Stimulated activated CD4-positive, alpha-beta T cell treated with anti-CD3 and anti-CD28 coated beads, Interleukin-12 subunit alpha, Interleukin-12 subunit beta, amount 100 ng/mL, for 48 hours (primary cell): ENCODE measurements at places on chromosomes 6 and 20.

- no peak for DNase-seq
These were observed 36.1 kb downstream of the SERAC1 start for GRCh38 chr6:158131926-158132325.

DNA sequence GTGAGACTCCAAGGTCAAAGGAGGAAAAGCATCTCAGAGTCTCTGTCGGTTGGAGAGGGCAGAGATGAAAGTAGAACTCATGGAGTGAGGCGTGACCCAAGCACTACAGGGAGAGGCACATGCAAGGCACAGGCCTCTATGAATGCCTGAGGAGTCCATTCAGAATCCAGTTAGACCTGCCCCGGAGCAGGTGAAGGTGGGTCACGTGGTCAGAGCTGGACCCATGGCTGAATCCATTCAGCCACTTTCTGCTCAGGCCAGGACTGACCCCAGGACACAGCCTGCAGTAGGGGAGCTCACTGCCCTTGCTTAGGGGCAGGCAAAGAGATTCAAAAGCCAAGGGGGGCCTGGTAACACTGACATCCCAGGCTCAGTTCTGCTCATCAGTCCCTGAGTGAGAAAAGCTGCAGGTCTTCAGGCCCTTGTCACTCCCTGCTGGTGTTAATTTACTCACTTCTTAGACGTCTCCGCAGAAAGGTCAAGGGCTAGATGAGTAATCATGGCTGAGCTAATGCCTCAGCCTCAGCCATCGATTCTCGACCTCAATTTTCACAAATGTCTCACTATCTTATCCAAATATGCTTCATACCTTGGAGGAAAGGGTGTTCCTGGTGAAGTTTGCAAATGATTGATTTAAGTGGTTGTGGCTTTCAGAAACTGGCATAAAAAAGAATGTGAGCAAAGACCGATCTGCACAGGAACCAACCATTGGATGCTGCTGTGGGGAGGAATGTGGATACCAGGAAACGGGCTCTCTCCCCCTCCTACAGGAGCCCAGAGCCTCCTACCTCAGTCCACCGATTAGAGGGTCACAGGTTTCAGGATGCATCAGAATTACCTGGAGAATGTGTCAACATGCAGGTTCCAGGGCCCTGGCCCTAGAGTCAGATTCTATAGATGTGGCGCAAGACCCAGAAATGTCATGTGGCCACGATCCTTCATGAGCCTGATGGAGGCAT is 584.4 kb downstream of the PTPRT start:
- no peak for DNase-seq

DNA sequence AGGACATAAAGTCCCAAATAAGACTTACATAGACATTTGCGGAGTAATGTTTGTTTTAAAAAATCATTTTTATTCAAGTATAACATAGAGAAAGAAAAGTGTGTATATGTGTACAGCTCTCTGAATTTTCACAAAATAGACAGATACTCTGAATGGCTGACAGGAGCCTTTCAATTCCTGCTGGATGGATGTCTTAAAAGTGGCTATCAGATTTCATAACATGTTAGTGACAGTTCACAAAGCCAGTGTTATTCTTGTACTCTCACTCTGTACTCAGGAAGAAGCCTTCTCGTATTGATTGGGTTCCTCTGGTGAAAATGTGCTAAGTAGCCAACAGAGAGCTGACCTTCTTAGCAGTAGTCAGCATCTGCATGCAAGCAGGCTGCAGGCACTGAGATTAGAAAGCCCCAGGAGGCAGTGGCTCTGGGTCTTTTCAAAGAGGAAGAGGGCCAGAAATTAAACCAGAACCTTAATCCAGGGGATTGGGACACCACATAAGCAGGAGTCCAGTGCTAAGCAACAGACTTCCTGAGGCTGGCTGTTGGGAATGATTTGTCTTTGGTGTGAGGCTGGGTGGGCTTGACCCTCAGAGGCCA is 19.7 kb downstream of the SLC17A4 start:
- DNase-seq = no peak

DNA sequence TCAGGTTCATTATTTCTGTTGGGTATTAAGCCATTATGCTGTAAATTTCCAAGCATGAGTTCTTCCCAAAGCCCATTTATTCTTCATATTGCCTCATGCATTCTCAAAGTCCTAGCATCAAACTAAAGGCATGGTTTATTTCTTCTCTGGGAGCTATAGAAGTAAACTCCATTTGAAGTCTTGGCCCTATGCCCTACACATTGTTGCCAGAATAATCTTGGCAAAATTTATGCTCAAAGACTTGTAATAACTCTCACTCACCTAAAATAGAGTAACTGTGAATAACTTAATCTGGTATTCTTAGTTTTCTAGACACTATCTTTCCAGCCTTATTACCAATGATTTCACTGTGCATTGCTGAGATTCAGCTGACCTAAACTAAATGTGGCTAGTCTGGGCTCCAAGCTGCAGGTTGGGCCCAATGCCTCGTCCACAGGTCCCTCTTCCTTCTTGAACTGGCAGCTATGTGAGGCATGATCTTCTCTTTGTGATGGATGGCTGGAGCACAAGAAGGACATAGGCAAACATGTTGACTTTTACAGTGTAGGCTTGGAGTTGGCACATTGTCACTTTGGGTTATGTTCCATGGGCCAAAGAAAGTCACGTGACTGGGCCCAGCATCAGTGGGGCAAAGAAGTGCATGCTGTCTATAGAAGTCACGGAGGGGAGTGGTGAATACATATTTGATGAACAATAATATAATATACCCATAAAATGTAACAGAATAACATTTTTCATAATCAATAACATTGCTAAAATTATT is 39.1 kb upstream of the ANKEF1 start:
- DNase-seq = no peak

- no peak for DNase-seq
These were observed 29.0 kb upstream of the GTSF1L start for GRCh38 chr20:43755851-43756250.

DNA sequence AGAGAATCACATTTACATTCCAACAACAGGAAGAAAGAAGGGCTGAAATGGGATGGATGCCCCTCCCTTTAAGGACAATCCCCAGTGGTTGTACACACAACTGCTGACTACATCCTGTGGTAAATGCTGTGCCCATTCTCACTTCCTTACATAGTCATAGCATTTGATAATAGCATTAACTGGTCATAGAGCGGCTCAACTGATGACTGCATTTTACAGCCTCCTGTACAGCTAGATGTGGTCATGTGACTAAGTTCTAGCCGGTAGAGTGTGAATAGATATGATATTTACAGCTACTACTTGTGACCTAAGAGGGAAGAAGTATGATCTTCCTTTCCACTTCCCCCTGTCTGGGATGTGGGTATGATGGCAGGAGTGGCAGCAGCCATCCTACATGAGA is 24.7 kb downstream of the KCNK17 start:
- no peak for DNase-seq

GRCh38 chr20:43744151-43744611 is 17.4 kb upstream of the GTSF1L start:
- DNase-seq = no peak

DNA sequence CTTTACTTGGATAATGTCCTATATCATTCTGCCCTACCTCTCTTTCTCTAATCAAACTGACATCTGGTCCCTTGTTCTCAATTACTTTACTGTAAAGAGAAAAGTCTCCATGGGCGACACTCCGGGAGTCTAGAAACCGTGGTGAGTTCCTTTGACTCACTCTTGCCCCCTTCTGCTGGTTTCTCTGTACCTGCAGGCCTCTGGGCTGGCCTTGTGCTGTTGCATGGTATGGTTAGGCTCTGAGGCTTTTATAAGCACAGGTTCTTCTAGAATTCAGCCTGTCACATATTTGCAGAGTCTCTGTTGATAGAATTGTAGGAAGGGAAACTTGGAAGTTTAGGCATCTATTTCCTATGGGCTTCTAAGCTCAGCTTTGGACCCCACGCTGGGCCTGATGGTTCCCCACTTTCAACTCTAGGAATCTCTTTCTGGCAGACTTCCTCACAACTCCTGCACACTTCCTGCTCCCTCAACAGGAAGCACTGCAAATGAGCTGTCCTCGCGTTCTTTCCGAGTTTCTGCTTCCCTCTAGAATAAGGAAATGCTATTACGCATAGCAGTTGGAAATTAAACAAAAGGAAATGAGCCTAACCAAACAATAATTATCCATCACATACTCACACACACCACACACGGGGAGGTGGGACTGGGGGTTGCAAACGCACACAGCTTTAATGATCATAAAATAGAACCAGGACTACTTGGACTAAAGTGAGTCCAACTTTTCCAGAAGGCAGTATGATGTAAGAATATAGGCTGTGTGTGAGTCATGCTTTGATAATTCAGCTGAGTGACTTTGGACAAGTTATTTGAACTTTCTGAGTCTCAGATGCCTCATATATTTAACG is 683.3 kb downstream of the QKI start:
- no peak for DNase-seq

GRCh38 chr6:160139420-160139851 is 17.8 kb downstream of the SLC22A1 start:
- no peak for DNase-seq

DNA sequence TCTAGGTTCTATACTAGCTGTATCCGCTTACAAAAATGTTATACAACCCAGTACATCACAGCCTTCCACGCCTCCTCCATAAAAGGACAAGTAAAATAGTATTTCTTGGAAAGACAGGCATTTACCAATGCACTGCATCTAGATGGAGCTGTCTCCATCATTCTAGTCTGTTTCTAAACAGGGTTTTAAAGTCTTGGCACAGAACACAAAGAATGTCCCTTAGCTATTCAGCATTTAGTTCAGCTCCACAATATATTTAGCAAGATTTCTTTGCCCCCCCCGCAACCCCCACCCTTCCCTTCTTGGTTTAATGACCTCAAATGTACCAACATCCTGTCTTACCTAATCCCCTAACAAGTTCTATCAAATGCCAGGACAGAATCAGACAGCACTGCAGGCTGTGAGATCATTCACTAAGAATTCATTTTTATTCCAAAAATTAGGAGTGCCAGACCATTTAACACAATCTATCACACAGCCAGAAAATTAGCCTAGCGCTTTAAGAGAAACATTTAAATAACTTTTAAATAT is 198.6 kb downstream of the BACH2 start:
- DNase-seq = no peak

DNA sequence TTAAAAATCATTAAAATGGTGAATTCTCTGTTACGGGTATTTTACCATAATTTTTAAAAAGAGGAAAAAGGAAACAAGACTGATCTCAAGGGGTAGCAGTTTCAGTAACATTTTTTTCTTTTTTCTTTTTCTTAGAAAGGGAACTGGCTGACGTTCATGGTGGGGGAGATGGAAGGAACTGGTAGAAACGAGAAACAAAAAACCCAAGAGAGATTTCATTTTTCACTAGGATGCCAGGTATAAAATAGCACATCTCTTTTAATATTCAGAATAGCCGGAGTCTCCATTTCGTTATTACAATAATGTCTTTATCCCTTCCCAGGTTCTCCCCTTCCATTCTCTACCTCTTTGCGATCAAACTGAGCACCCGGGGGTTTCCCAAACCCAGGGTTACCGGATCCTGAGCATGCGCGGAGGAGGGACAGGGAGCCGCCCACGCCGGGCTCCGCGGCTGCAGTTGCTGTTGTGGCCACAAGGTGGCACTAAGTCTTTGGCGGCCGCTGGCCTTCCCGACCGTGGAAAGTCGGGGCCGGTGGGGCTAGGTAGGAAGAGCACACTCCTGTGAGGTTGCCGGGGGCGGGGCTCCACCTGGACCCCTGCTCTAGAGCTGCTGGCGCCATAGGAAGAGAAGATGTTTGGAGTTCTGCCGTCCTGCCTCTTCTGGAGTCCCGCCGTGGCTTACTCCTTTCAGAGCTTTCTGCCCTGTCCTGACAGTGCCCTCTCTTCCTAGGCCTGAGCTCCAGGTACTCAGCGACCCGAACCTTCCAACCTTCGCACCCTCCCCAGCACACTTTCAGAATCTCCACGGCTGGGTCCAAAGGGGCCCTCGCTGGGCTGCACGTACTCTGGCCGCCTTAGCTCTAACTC is 146.8 kb downstream of the SH3BGRL2 start:
- DNase-seq = peak; percentile 84

GRCh38 chr6:85240787-85241385 is 209.0 kb upstream of the NT5E start:
- DNase-seq = no peak
